NCI-H524 treated with DMSO at 0.1 percent for 48 hours (cell line): ENCODE measurements at places on chromosomes 1 and 21.

DNA sequence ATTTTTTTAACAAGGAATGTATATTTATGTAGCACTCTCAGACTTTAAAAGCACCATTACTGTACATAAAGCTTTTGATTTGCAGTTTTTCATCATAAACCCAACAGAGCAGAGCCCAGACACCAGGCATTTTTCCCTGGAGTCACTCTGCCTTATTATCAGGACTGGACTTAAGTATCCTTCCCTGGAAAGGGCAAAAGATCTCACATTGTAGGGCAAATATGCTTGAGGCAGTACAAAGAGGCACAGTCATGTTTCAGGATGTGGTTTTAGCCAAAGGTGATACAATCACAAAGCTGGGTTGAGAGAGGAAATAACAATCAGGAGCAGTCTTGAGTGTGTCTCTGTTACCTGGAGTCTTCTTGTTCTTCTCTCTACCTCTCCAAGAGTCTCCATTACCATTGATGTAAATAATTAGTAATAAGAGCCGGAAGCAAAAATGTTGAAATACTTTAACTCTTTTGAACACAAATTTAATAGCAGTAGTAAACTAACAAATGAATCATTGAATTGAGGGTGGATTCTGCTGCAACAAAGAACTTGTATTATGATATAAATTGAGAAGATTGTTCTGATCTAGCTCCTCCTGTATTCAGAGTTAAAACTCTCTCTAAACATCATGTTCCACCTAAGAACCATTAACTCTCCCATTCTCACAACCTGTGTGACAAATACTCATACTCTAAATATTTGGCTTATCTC lies 160.5 kb downstream of the LTN1 start:
- no peak for DNase-seq

GRCh38 chr1:115308969-115309368 lies 29.1 kb downstream of the NGF start:
- DNase-seq: no peak

- no peak for DNase-seq
Observed at GRCh38 chr1:22932803-22933470, 39.7 kb downstream of the LACTBL1 start.

DNA sequence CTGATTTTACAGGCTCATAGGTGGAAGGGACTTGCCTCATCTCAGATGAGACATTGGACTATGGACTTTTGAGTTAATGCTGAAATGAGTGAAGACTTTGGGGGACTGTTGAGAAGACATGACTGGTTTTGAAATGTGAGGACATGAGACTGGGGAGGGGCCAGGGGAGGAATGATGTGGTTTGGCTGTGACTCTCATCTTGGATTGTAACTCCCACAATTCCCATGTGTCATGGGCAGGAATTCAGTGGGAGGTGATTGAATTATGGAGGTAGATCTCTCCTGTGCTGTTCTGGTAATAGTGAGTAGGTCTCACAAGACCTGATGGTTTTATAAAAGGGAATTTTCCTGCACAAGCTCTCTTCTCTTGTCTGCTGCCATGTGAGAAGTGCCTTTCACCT lies 20.8 kb downstream of the SCYL3 start:
- DNase-seq: no peak

GRCh38 chr1:39898648-39899603 lies 2.8 kb downstream of the MYCL start:
- peak; percentile 42 for DNase-seq

DNA sequence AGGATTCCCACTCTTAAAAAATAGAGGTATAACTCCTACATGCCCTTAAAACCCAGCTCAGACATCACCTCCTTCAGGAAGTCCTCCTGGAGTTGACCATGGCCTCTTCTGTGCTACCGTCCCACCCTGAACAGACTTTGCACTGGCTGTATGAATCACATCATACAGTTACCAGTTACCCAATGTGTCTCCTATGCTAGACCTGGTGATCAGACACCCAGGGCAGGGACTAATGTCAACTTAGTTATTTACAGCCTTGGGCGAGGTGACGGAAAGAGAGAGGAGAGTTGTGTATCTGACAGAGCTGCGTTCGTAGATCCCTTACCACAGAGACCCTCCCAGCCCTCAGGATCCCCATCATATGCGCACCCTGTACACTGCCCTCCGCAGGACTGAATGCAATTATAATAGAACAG lies 72.7 kb downstream of the SLC66A1 start:
- DNase-seq: no peak

DNA sequence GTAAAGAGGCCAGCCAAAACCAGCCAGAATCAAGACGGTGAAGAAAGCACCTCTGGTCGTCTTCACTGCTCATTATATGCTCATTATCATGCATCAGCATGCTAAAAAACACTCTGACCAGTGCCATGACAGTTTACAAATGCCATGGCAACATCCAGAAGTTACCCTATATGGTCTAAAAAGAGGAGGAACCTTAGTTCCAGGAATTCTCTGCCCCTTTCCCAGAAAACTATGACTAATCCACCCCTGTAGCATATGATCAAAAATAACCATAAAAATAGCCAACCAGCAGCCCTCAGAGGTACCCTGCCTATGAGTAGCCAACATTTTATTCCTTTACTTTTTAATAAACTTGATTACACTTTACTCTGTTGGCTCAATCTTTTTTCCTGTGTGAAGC lies 34.2 kb upstream of the PBX1 start:
- no peak for DNase-seq

GRCh38 chr1:180636138-180636537 lies 4.3 kb downstream of the XPR1 start:
- DNase-seq: no peak

GRCh38 chr1:32881291-32881690 lies 5.0 kb upstream of the HPCA start:
- DNase-seq: no peak

DNA sequence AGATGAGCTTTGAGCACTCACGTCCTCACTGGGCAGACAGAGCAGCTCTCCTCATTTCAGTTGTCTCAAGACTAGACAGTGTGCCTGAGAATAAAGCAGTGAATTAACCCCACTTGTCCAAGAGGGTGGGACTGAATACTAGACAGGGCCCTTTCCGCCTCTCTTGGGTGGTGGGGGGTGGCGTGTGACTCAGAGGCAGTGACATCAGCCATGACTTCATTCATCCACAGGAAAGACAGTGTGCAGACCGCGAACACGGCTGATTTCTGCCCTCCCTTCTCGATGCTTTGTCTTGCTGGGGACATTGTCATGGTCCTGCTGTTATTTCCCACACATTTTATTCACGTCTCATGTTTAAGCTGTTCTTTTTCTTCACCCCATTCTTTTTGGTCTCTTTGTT lies 64.9 kb downstream of the FGGY start:
- no peak for DNase-seq

GRCh38 chr1:5891736-5892135 lies 100.5 kb downstream of the NPHP4 start:
- no peak for DNase-seq

DNA sequence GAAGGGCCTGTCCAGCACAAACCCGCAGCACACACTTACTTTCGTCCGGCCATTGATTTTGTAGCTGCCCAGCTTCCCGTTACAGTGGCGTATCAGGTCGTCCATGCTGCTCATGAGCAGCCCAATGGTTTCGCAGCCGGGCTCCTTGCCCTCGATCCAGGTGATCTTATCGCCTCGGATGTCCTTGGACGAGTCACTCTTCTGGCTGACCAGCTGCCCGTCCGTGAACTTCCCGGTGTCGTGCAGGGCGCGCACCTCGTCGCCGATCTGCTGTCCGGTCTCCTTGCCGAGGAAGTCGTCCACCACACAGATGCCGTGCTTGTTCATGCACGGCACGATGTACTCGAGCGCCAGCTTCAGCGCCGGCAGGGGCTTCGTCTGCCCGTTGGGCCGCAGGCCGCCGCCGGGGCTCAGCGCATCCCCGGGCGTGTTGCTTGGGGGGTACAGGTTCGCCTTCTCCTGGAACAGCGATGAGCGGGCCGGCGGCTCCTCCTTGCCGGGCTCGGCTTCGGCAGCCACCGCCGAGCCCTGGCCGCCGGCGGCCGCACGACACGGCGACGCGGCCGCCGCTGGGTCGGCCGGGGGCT lies 1.0 kb downstream of the EGLN1 start:
- DNase-seq: no peak

GRCh38 chr1:177392336-177392735 lies 221.6 kb downstream of the BRINP2 start:
- DNase-seq: no peak

DNA sequence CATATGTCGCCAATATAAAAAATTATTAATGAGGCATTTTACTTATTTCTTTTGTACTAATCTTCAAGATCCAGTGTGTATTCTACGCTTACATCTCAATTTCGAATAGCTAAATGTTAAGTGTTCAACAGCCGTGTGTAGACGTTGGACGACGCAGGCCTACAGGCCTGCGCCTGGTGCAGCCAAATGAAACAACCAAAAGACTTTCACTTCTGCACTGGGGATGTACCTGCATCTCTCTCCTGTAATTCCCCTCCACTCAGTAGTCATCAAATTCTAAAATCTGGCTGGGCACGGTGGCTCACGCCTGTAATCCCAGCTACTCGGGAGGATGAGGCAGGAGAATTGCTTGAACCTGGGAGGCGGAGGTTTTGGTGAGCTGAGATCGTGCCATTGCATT lies 76.8 kb upstream of the HNRNPU start:
- no peak for DNase-seq

DNA sequence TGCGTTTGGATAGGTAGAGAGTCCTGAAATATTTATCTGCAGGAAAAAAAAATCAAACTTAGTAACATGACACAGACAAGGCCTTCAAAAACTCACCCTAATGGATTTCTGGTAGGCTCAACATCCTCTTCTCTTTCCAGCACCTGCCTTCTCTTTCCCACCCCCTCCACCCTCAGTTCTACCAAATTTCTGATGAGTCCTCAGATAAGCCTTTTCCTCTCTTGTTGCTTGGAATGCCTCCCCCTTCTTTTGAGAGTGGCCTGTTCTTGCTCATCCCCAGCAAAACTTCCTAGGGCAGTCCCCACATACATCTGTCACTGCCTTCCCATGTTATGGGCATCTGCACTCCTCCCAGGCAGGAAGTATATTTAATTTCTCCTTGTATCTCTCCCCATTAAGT lies 7.6 kb upstream of the LBR start:
- no peak for DNase-seq

DNA sequence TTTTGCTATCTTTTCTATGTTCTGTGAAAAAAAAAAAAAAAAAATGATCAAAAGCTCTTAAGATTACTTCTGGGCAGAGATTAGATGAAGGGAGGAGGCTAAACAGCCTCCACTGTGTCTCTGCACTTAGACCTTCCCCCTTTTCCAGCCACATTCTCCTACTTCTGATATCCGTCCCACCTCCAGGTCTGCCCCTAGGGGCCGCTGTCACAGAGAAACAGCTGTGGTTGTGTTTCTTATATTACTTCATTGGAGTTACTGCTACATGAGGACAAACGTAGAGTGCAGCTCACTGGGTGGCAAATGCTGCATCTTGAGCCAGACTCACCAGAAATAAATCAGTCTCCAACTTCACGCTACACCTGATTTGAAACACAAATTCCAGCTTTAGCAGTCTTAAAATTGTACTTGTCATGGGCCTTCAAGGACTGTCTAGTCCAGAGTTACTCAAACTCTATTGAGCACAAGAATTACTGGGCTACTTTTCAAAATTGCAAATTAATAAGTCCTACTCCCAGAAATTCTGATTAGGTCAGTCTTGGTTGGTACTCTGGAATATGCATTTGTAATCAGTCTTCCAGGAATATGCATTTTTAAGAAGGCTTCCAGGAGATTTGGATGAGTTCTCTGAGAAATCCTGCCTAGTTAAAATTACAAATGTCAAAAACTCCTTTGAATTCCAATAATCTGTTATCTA lies 125.2 kb upstream of the PTBP2 start:
- DNase-seq: no peak

DNA sequence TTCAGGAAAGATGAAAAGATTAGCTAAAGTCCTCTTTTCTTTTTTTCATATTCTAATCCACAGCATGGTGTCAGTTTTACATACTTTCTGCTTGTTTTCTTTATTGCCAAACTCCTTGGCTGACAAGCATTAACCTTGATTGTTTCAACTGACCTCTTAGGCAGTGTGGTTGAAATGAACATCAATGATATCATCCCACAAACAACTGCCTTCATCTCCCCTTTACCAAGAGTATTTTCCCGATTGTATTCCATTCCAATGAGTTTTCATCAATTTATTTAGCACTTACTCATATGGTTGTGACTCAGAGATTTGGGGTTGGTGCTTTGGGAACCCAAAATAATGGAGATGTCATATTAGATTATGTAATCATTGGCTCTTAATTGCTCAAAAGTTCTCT lies 71.8 kb downstream of the SPAG17 start:
- DNase-seq: no peak

DNA sequence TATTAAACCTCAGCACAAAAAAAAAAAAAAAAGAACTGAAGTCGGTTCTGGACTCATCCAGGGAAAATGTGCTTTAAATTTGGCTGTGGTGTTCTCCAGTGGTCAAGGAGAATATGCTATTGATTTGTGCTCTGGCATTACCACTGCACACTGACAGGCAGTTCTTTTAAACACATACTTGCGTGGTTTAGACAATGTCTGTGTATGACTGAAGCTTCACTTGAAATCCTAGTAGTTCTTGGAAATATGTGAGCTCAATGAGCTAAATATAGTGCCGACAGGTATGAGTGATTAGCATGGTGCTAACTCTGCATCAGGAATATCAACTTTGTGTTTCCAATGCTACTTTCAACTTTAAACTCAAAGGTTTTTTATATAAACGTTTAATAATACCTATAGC lies 415.6 kb downstream of the SMYD3 start:
- no peak for DNase-seq

DNA sequence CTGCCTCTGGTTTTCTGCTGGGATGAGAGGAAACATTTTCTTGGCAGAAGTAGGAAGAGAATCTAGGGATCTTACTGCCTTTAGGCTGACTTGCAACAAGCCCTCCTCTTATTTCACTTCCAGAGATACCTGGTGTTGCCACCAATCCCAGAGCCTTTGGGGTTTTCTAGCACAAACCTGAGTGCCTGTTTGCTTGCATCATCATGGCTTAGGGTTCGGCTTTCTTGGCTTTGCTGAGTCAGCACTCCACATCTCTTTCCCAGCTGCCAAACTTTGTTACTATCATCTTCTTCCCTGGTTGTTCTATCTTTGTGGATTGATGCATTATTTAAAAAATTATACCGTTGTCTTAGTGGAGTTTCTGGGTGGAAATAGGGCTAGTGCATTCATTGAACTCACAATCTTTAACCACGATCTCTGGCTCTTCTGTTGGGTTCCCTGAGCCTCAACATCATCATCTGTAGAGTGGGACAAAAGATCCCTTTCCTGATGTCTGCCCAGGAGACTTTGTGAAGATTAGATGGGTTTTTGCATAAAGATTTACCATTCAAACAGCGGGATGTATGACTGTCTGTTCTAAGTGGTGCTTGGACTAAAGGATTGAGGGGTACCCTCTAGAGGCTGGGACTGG lies 76.6 kb upstream of the SELENON start:
- no peak for DNase-seq

GRCh38 chr1:12630946-12631530 lies 12.8 kb upstream of the AADACL4 start:
- DNase-seq: no peak

DNA sequence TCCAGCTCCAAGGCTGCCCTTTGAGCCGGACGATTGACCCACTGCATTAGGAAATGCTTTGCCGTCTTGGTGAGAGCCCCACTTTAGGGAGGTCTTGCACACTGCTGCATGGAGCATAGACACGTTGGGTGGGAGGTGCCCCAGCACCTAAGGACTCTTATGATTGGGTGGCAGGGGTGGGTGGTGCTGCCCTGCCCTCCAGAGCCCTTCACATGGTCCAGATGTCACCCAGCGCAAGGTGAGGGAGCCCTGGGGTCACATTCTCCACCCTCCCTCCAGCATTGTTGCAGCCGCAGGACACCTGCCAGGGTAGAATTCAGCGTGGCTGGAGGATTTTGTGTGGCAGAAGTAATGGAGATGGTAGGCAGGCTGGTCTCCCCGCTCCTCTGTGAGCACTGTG lies 137.4 kb upstream of the COL6A1 start:
- DNase-seq: no peak
